Activated T-helper 1 cell treated with Interleukin-2 at 50 U/mL for 16 hours (primary cell): ENCODE measurements at places on chromosomes 2 and 18.

DNA sequence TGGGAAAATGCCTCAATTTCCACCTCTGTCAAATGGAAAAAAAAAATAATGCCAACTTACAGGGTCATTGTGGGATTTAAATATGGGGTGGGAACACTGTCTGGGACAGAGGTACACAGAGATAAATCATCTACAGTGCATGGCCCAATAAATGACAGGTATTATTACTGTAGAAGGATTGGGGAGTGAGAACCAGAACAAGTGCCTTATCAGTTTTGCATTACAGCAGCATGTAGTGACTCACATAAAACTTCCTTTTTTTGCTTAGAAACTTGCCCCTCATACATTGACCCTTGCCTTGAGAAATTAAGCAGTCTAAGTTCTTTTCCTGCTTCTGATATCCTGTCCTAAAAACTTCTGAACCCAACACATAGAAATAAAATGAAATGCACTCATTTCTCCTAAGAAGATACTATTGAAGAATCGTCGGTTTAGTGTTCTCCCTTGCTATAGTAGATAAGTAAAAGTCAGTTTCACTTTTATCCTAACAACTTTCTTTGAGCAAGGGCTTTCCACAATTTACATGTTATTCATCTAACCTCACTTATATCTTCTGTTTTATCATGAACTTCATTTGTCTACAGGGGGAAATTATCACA lies 121.0 kb upstream of the HAAO start:
- DNase-seq, result no peak

DNA sequence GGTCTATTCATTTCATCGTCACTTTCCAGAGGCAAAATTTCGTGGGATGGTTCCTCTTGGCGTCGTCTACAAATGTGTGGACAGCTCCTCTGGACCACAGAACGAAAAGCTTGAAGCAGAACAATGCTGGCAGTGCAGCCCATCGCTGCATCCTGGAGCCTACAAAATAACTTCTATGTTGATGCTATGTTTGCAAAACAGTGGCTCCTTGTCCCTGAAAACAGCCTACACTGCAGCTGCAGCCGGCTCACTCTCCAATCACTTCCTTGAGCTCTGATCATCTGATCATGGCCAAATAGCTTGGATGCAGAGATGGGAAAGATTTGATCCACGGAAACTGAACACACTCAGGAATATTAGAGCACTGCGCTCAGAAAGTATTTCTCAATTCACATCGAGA lies 60.0 kb downstream of the DOCK10 start:
- DNase-seq, result no peak

DNA sequence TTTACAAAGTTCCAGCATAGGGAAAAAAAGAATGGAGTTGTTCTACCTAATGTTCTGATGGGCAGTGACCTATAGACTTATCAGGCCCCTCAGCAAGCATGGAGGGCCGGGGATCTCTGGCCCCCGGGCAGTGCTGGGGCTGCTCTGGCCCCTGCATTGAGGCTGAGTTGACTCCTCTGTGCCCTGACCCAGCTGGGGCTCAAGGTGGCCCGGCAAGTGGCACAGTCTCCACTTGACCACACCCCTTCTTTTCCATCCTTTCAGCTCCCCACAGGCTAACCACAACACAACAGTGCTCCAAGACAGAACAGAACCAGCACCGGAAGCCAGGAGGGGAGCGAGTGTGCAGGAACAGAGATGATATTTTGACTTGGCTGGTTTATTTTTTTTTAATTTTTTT lies 19.9 kb downstream of the TOGARAM2 start:
- no peak for DNase-seq

DNA sequence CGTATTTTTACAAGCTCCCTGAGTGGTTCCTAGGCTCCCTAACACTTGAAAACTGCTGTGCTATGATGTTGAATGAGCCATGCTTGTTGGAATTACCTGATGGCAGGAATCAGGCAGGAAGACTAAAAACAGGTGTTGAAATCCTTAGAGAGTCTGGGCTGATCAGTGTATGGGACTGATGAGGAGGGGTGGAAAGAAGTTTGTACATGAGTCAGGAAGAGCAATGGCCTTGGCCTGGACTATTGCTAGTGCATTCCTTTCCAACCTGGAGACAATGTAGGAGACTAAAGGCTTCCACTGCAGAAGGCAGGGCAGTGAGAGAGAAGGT lies 25.0 kb upstream of the TMBIM1 start:
- DNase-seq, result no peak

DNA sequence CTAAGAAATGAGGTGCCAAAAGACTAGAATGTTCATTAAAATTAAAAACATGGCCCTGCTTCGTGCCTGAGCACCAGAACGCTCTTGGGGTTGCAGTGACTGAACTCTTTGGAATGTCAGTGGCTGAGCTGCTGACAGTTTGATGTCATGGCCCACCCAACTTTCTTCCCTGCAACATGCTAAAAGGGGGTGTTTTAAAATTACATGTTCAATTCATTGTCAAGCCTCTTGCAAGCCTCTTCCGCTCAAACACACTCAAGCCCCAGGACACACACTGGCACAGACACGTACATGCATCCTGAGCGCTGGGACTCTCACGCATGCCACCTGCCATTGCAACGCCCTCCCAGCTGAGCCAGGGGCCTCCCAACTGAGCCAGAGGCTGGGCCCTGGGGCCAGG lies 12.6 kb downstream of the RUFY4 start:
- no peak for DNase-seq

DNA sequence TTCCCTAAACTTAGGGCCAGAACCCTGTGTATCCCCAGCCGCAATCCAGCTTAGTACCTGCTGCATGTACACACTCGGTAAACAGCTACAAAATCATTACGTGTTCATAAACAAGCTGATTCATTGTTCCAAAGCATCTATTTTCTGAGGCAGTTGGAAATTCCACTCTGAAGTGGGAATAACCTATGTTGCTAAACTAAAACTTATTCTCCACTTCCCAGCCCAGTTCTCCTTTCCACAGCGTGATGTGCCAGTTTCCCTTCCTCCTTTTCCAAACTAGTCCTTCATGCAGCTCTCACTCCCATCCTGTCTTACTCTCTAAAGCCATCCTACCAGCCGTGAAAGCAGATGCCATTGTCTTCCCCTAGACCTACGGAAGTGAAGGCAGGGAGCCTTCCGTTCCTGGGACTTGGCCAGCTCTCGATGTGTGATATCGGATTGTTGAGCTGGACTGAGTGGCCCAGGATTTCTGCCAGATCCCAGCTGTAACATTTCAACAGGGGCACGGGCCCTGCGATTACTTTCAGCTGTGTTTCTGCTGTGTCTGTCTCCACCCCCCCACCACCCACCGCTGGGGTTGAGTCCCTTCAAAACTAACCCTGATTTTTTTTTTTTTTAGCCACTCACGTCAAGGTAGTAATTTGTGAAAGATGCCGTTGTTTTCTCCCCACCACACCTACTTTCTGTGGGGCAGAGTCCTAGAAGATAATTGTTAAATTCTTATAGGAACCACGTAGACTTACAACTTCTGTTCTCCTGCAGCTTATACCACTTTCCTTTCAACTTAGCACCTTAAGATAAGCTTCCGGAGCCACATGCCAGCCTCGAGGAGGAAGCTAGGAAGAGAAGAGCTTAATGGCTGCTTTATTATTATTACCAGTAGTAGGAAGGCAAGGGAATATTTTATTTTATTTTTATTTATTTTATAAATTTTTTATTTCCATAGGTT lies 100.9 kb downstream of the CRIM1 start:
- no peak for DNase-seq
